ENCODE measurements at places on chromosomes 11 and 22.

GRCh38 chr11:20007386-20007785 lies 152.9 kb downstream of the DBX1 start:
- DNase-seq, result no peak

DNA sequence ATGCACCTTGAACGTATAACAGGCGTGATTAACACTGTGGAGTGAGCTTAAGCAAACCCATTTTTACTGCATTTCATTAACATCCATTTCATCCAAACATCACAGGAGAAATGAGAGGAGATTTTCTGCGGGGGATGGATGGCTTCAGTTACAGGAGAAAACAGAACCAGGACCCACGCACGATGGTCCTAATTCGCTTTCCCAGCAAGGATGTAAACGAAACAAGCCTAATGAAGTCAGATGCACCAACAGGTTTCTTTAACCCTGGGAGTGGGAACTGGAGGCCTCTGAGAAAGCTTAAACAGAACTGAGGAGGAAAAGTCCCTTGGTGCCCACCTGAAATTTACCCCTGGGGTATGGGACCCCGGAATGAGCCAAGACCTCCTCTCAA lies 2.7 kb downstream of the CADM1 start:
- no peak for DNase-seq

- no peak for DNase-seq
These were observed 344.4 kb downstream of the CTTN start for GRCh38 chr11:70742553-70743291.

GRCh38 chr11:80240245-80240644 lies 799.4 kb upstream of the TENM4 start:
- DNase-seq, result no peak

DNA sequence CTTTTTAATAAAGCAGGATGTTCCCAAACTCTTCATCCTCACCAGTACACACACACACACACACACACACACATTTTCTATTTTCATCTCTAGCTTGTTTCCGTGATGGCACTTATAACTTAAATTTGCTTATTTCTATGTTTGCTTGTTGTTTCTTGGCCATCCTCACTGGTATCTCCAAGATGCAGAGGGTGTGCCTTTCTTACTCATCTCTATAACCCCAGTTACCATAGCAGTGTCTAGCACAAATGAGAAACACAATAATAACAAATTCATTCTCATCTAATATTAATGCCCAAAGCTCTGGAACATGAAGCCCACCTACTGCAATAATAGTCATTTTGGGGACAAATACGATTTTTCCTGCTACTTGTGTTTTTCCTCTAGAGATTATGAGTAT lies 156.3 kb downstream of the GRM5 start:
- no peak for DNase-seq

All from stimulated activated CD8-positive, alpha-beta memory T cell treated with anti-CD3 and anti-CD28 coated beads, Interleukin-4, amount 100 ng/mL, for 4 hours (primary cell).